NCI-H1048 (cell line): ENCODE measurements at places on chromosomes 13 and 19.

DNA sequence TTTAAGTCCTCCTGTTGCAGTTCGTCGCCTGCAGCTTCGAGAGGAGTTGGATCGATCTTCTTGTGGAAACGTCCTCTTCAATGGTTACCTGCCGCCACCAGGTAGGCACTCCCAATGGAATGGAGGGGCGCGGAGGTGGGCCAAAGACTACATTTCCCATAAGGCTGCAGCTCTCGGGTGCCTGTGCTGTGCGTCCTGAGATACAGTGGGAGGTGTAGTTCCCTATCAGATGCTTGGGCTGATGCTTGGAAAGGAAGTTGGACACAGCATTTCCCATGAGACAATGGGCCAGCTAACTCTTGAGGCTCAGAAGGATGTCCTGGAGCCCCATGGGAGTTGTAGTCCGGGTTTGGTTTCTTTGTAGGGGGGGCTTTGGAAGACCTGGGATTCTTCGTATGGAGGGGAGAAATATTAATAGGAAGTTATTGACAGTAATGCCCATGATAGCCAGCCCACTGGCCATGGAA, 1.8 kb downstream of the SHKBP1 start:
- no peak for DNase-seq

- DNase-seq, result no peak
These were observed 21.2 kb downstream of the WTIP start for GRCh38 chr19:34502582-34503411.

DNA sequence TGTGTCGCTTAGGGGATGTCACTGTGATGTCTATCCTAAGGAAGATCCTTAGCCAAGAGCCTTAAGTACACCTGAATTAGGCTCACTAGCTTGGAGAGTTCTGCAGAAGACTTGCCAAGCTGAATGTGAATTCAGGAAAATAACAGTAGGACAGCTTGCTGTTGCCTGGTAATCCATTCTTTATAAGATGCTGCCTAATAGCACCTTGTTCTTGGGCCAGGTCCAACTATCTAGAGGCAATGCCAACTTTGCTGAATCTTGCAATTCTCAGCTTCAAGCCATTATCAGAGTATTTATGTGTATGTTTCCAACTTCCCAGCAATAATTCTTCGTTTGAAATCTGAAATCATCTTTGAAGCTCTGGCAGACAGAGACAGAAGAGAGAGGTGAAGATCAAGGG, 102.8 kb downstream of the PCDH17 start:
- no peak for DNase-seq

DNA sequence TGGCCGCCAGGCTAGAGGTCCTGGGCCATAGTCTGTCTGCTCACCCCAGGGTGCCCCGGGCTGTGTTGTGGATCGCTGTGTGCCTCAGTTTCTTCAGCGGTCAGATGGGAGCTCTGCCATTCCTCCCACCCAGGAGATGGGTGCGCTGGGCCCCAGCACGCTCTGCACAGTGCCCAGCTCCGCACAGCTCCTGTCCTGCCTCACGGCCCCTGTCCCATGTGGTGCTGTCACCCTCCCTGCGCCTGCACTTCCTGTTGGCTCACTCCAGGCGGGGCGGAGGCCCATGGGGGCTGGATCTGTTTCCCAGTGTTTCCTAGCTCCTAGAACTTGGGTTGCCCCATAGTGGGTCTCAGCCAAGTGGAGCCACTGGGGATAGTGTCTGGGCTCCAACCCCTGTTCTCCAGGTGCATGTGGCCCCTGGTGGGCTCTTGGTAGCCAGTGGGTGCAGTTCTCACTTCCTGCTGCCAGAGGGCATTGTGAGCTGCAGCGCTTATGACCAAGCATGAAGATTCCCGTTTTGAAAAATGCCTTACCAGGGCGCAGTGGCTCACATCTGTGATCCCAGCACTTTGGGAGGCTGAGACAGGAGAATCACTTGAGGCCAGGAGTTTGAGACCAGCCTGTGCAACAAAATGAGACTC, 69.8 kb downstream of the KDM4B start:
- DNase-seq, result no peak

DNA sequence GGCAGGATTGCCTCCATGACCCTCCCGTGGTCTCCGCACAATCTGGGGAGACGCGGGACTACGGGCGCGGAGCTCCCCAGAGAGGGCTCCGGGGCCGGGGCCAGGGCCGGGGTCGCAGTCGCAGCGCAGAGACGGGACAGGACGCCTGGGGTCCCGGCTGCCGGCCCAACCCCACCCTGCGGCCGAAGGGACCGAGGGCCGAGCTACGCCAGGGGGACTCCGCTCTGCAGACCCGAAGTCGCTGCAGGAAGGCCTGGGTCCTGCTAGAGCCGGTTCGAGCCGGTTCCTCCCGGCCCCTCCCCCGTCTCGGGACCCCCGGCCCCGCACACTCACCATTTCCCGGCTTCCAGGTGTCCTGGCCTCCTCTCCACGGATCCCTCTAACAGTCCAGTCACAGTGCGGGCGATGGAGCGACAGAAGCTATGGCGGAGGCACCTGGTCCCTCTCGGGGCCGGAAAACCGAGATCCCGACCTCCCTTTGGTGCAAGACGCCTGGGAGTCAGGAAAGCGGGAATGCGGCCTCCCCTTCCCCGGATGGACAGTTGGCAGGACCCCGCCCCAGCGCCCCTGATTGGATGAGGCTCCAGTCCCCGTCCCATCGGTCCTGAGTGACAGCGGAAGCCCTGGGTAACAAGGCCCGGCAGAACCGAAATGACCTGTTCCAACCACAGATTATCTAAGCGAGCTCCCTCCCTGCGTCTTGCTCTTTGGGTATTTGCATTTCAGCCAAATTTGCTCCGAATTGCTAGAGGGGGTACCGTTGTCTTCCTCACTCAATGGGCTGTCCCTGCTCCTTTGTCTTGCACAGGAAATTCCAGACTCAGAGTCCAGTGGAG, at the start of gene ZNF625:
Gene ZNF625, minus strand, starts transcription at position 512 of the 836 bp plus-strand sequence. Its CDS starts 176 bp downstream, at position 336.
- peak; percentile 92 for DNase-seq

DNA sequence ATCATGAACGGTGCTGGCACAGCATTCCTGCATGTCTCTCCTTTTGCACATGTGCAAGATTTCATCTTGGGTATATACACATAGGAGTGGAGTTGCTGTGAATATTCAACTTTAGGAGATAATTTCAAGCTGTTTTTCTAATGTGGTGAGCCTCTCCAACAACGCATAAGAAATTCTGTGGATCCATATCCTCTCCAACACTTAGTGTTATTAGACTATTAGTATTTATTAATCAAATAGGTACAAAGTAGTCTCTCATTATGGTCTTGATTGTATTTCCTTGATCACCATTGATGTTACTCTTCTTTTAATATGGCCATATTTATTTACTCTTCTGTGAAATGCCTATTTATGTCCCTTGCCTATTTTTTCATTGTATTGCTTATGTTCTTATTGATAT, 114.5 kb downstream of the URI1 start:
- no peak for DNase-seq

DNA sequence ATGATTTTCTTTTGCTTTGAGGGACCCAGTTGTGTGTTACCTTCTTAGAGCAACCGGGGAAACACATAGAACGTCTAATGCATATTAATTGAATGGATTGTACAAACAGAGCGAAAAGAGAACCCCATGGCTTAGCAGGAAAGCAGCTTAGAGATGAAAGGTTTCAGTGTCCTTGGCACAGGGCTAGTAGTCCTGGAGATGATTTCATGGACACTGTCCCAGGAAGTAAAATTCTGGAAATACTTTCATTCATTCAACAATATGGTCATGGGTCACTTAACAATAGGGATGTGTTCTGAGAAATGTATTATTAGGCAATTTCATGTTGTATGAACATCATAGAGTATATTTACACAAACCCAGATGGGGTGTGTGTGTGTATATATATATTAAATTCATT, 9.7 kb upstream of the FUT2 start:
- no peak for DNase-seq

- DNase-seq, result no peak
These were observed 21.6 kb downstream of the TMEM38A start for GRCh38 chr19:16682539-16682938.

DNA sequence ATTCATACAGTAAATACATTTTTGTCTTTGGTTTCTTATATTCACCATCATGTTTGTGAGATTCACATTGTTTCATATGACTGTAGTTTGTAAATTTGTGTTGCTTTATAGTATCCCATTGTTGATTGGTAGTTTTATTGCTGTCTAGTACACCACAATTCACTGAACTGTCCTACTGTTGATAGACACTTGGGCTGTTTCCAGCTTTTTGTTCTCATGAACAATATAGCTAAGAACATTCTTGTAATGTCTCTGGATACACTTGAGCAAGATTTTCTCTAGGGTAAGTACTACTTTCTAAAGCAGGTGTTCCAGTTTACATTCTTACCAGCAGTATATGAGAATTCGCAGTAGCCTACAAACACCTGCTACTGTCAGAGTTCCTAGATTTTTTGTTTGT, 37.8 kb downstream of the SKA3 start:
- no peak for DNase-seq

GRCh38 chr13:54124700-54125099, 1096.1 kb downstream of the OLFM4 start:
- DNase-seq, result no peak

GRCh38 chr13:92044351-92044750, 645.9 kb downstream of the GPC5 start:
- DNase-seq, result no peak

DNA sequence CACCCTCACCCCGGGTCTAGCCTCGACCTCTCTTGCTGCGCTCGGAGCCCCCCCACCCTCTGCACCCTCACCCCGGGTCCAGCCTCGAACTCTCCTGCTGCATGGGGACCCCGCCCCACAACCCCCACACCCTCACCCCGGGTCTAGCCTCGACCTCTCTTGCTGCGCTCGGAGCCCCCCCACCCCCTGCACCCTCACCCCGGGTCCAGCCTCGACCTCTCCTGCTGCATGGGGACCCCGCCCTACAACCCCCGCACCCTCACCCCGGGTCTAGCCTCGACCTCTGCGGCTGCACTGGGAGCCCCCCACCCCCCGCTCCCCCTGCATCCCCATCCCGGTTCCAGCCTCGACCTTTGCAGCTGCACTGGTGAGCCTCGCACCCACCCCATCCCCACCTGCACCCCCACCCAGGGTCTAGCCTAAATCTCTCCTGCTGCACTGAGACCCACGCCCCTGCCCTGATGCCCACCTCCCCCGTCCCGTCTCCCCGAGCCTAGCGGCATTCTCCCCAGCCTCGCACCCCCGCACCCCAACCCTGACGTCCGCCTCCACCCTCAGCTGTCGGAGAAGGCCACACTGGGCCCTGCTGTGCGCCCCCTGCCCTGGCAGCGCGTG, 1.8 kb downstream of the CFD start:
- no peak for DNase-seq
